ENCODE measurements at places on chromosomes 11 and 22.
A peak's percentile ranks its signal among the peaks of the same experiment; 100 is the strongest.

- DNase-seq = no peak
These were observed 119.0 kb downstream of the CADM1 start for GRCh38 chr11:115385226-115385625.

GRCh38 chr11:108780119-108780518, 115.2 kb downstream of the DDX10 start:
- DNase-seq = no peak

- no peak for DNase-seq
These were observed 84.5 kb downstream of the AASDHPPT start for GRCh38 chr11:106161775-106162634.

DNA sequence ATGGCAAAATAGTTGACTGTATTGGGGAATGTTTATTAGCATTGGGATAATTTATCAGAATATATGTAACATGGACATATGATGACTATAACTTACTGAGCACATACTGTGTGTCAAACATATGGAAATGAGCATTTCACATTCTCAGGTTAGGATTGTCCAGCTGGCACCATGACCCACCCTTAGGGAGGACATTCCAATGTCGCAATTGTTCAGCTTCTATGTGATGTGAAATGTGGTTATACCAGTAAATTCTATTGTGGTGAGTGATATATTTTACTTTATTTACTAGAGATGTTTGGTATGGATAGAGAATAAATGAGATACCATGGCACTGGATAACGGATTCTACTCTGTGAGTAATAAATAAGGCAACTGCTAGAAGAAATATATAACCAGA, 50.4 kb downstream of the OR4A47 start:
- DNase-seq = no peak

DNA sequence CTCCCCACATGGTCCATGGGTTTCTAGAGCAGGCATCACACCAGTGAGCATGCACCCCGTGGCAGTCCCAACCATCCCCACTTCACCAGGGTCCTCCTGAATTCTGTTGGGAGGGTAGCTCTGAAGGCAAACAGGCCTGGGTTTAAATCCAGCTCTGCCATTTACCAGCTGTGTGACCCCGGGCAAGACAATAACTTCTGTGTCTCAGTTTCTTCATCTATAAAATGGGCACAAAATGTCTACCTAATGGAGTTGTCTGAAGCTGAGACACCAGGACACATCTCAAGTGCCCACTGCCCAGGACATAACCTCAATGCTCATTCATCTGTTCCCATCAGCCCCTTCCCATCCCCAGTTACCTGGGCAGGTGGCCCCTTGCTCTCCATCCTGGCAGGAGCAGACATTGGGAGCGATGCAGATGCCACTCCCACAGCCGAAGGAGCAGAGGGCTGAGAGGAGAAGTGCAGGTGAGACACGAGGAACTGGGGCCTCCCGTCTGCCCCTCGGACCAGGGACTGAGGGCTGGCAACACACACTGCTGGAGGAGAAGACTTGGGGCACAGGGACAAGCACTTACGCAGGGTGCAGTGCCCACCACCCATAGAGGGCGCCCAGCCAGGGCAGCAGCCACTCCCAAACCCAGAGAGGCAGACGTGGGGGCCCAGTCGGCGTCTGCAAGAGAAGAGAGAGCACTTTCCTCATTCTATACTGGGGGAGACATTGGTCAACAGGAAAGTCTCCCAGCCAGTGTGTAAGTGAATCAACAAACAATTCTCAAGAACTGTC, 4.0 kb downstream of the VWCE start:
- DNase-seq = no peak

DNA sequence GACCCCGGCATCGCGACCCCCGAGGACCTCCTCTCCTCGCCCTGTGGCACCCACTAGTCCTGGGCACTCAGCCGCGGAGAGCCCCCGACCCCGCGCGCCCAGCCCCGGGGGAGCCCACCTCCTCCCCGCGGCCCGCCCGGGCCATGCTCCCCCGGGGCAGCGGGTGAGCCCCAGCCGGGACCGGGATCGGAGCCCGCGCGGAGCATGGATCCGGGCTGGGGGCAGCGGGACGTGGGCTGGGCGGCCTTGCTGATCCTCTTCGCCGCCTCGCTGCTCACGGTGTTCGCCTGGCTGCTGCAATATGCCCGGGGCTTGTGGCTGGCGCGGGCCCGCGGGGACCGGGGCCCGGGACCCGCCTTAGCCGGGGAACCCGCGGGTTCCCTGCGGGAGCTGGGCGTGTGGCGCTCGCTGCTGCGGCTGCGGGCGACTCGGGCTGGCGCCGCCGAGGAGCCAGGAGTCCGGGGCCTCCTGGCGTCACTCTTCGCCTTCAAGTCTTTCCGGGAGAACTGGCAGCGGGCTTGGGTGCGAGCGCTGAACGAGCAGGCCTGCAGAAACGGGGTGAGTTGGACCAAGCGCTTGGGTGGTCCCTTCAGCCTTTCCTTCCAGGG, 498 bp downstream of the C2CD2L start:
- no peak for DNase-seq

GRCh38 chr11:36354221-36355003, 58.3 kb downstream of the PRR5L start:
- no peak for DNase-seq

GRCh38 chr22:48370508-48371325, 1457.0 kb downstream of the BRD1 start:
- no peak for DNase-seq

GRCh38 chr11:60389279-60389910, 6.9 kb upstream of the MS4A14 start:
- DNase-seq = no peak

DNA sequence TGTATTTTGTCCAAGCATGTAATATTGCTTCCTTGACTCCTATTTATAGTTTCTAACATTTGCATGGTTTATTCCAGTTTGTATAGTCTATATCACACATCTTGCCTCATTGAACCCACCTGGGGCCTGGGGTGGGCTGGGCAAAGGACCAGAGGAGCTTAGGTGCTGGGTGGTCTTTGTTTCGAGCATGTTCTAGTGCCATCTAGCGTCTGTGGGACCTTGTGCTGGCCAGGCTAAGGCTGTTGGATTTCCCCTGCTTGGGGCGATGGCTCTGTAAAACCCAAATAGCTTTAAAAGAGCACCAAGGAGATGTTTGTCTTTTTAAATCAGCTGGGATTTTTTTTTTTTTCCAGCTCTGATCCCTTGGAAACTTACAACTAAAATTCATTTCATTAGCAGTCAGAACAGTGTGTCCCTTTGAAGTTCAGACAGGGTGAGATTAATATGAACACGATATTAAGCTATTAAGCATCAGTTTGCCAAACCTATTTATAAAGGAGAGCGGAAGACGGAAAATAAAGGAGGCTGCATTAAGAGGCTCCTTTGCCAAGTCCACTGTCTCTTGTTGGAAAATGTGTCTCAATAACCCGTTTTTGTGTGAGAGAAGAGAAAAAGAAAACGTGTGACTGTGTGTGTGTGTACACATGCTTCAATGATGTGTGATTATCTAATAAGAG, 157.4 kb downstream of the COMMD9 start:
- DNase-seq = no peak

DNA sequence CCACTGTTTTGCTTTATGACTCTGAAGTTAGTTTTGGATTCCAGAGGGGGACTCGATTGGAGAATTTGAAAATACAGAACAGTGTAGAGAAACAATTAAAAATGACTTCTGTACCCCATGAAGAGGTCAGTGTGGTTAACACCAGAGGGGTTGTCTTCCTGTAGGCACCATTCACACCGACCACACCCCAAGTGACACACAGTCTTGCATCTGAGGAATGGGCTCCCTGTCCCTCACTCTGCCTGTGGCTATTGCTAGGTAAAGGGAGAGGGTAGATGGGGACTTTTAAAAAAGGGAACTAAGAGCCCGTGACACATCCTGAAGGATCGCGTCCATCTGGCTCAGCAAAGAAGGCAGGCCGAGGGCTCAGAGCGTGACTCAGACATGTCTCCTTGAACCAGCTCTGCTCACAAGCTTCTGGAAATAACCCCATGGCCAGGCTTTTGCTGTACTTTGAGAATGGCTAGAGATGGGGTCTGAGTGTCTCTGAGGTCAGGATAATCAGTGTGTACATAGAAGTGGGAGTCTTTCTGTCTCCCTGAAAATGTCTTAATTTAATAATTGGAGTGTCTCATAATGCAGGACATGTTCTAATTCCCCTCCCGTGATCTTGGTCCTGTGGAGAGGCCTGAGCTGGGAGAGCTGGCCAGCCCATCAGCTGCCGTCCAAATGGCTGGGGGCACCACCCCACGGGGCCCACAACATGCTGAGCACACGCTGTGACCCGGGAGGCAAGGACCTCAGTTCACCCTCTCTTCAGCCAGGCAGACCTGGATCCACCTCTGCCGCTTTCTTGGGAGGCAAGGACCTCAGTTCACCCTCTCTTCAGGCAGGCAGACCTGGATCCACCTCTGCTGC, 39.3 kb downstream of the SGSM1 start:
- no peak for DNase-seq

DNA sequence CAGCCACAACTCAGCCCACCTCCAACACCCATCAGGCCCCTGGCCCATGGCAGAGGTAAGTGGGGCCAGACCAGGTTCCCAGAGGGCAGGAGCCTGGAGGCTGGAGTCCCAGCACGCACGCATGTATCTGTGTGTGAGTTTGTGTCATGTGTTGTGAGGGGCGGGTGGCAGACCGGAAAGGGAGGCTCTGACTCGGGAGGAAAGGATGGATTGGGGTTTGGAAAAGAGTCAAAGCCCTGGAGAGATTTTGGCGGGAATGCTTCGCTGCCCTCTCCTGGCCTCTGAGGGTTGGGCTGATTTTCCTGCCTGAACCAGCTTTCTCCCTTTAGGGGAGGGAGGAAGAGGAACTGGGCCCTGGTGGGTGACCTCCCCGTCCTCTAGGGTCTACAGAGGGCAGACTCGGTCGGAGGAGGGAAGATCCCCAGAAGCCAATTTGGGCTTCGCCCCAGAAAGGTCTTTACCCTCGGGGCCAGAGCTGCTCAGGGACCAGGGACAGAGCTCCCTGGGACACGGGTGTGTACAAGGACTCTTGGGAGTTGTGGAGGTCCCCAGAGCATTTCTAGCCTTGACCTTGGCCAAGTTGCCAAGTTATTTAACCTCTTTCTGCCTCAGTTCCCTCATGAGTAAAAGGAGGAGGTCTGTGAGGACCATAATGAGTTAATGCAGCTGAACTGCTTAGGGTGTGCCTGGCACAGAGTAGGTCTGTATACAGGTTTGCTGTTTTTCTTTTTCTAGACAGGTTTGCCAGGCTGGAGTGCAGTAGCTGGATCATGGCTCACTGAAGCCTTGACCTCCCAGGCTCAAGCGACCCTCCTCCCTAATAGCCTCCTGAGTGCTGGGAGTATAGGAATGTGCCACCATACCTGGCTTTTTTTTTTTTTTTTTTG, 6.9 kb downstream of the C11orf68 start:
- peak; percentile 53 for DNase-seq

DNA sequence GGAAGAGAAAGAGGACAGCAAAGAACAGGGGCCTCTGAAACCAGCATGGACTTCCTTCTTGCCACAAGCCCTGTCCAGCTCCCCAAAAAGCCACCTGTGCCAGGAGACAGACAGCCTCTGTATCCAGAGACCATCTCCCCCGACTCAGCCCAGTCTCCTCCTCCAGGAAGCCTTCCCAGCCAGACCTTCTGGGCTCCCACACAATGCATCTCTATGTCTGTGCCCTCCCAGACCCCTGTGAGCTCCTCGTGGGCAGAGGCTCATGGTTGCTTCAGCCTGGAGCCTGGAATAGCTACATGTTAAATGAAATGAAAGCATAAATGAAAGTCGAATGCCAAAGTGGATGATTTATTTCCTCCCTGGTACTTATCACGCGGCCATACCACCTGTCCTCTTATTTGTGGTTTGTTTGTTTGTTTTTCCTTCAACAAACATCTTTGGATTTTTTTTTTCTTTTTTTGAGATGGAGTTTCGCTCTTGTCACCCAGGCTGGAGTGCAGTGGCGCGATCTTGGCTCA, 7.3 kb upstream of the ARAP1 start:
- DNase-seq = no peak

GRCh38 chr11:32310214-32310601, 125.1 kb downstream of the WT1 start:
- DNase-seq = no peak

DNA sequence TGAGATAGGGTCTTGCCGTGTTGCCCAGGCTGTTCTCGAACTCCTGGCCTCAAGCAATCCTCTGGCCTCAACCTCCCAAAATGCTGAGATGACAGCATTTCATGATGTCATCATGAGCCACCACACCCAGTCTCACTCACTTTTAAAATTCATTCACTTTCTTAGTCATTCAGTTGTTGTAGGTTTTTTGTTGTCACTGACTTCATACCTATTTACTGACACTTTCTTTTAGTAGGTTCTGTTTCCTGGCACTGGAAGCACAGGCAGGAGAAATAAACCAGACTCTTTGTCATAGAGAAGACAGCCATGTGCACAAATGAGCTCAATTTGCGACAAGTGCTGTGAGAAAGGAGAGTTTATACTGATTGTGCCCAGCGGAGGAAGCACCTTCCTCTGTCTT, 10.5 kb downstream of the ART5 start:
- no peak for DNase-seq

DNA sequence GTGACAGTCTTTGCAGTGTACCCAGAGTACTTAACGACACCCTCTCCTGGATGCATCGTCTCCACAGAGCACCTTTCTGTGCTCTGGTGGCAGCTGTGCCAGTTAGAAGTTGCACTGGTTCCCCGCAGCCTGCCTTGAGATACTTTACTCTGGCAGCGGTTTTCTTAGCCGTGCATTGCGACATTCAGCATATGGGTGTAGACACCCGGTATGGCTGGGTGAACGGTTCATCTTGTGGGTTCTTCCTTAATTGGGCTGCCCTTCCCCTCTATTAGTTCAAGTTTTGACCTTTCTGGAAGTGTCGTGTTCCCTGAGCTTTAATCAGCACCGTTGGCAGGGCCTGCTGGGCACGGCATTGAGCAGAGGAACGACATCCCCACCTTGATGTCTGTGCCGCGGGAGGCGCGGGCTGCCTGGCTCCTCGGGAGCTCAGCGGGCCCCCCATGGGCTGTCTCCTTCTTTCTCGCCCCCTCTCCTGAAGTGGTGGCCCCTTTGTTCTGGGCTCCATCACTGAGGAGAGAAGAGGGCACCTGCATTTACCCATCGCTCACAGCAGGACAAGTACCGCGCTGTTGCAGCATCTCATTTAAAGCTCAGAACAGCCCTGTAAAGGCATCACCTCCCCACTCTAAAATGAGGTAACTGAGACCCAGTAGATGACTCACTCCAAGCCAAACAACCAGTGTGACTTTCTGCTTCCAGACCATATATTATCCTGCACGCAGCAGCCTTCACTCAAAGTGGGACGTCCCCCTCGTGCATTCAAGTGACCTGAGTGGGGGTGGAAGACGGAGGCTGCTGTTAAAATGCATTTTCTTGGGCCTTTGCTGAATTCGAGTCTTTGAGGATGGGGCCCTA, 13.3 kb downstream of the FAM83F start:
- no peak for DNase-seq

- DNase-seq = peak; percentile 60
These were observed 19.5 kb downstream of the TXN2 start for GRCh38 chr22:36461665-36462649.

- DNase-seq = no peak
These were observed 28.2 kb downstream of the ZBED4 start for GRCh38 chr22:49881856-49882255.

DNA sequence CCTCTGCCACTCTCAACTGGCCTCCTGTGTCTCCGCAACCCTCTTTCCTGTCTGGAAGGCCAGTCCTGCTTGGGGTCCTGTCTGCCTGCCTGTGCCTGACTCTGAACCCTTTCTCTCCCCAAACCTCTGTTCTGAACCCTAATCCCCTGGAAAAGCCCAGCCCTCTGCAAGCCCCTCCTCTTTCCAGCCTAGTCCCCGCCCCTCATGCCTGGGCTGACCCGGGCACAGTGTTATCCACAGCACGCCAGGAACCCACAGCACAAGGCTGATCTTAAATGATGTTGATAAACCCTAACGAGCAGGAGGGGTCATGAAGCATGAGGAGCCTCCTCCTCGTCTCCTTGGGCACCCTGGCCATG, at the start of gene IFITM10:
TSS of gene IFITM10 (minus strand) at position 115 of the 359 bp plus-strand sequence. CDS start 153 bp downstream, outside the sequence.
- no peak for DNase-seq

GRCh38 chr11:37857726-37858125, 1259.7 kb upstream of the RAG2 start:
- DNase-seq = no peak
